ENCODE measurements at places on chromosomes 11 and 22.

DNA sequence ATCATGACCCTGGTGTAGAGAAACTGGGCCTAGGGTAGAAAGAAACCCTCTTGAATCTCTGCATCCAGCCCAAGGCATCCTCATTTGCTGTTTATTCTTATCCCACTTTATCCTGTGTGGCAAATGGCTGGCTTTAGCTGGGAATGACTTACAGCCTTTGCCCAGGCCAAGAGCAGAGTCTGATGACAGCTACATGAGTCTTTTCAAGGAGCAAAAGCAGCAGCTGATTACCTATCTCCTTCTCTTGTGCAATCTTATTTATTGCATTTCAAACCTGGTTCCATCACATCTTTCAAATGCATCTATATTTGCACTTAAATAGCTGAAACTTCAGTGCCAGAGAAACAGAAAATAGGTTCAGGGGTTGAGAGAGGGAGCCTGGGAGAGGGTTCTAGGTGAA lies 26.1 kb downstream of the SYT13 start:
- no peak for DNase-seq

DNA sequence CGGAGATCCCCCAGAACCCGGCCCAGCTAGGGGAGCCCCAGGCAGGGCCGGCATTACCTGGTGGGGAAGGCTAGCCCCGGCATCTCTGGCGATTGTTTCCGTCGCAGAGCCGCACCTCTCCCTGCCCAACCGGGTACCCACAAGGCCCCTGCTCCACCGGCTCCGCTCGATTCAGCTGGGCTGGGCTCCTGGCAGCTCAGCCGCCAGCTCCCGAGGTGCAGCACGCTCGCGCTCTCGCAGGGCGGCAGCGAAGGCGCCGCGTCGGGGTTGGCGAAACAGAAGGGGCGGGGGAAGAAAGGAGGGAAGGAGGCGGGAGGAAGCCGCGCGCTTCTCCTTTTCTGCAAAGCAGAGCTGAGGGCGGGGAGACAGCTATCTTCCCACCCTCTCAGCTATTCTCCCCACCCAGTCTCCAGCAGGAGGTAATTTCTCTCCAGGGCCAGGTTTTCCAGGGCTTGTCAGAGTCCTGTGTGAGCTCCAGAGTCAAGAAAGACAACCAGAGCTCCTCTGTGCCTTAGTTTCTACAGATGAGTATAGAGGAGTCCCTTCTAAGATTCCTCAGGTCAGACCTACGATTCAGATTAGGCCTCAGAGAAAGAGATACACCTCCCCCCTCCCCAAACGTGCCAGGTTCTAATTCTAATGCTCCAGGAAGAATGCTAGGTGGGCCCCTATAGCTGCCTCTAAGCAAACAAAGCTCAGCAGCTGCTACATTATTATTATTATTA lies 62.0 kb downstream of the PAK1 start:
- peak; percentile 45 for DNase-seq

DNA sequence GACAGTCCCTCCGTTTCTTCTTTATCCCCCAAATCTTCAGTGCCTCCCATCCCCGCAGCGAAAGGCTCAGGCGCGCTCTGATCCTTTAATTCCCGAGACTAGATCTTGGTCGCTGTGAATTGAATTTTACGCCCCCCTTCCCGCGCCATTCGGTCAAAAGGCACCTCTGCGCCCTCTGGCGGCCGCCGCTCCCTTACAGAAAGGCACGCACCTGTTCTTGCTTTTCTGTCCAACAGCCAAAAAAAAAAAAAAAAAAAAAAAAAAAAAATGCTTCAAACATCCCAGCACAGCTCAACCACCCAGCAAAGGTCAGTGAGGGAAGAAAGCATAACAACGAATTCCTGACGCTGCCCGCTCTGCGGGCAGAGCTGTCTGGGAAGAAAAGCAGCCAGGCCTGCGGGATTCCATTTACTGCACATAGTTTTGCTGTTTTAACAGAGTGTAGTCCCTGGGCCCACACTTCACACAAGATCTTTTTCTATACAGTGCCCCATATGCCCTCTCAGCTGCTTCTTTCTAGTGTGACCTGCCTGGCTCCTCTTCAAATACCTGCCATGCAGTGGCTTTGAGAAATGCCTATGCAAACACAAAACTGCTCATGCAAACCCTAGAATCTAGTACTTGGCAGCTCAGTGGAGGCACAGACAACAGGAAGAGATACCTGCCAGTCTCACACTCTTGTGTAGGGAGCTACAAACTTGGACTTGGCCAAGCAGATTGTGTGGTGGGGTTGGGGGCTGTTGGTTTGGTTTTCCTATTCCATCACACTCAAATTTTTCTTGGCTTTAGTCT lies 1.3 kb upstream of the ESAM start:
- peak; percentile 80 for DNase-seq

- no peak for DNase-seq
These were observed 26.6 kb downstream of the CCDC90B start for GRCh38 chr11:83259559-83259958.

DNA sequence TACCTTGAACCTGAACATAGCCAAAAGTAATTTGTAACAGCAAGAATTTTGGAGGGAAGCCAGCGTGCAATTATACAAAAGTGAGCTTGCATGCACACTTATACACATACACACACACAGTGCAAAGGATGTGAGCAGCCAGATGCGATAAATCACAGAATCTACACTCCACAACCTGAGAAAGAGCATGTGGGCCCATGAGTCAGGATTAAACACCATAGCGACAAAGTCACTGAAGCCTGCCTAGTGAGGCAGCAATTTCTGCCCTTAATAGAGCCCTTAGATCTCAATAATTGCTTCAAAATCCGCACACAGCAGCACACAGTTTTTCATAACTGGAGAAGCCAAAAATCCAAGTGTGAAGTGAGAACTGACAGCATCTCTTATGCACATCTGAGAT lies 42.6 kb upstream of the TEAD1 start:
- DNase-seq = no peak

DNA sequence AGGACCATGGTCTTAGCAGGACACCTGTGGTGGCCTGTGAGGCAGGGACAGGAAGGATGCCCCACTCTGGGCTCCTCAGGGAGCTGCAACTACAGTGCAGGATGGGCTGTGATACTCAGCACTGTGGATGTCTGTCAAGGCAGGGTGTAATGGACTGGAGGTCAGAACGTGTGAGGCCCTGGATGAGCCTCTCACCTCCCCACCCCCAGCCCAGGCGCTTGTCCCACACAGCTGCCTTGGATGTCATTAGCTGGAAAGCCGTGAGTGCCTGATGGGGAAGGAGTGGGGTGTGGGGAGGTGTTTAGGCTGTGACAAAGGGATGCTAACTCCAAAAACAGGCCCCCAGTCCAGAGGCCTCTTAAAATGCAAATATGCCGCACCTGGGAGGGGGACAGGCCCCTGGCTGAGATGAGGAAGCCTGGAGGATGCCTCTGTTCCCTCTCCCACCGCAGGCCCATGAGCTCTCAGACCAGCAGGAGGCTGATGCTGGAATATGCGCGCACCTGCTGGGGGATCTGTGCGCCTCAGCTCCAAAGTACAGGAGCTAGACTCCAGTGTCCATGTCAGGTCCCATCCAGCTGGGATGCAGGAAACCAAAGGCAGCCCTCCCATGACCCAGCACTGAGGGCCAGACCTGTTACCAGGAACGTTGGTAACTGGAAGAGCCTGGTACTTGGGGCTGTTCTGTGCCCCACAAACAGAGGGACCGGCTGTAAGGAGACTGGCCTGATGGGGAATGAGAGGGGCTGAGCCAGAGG lies 25.1 kb downstream of the RSPH14 start:
- DNase-seq = no peak

Data from activated T-helper 1 cell treated with anti-CD3 and anti-CD28 coated beads, Interleukin-2, amount 50 U/mL, for 16 hours (primary cell).